ENCODE measurements at places on chromosomes 7 and 10.

GRCh38 chr7:117192108-117192507 lies 130.8 kb downstream of the WNT2 start:
- no peak for DNase-seq

DNA sequence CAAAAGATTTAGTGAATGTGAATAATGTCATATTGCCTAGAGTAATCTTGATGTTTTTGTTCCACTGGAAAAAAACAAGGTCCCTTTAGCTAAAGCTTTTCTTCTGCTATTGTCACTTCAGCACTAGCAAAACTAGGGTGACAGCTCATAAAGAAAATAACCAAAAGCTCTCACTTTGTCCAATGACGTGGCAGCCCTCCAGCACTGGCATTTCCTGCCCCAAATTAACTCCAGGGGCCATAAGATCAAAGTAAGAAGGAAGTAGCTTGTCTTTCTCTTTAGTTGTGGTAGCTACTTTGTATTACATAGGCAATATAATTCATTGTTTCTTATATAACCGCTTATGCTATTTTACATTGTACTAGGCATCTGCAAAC lies 47.3 kb downstream of the LRRN3 start:
- no peak for DNase-seq

DNA sequence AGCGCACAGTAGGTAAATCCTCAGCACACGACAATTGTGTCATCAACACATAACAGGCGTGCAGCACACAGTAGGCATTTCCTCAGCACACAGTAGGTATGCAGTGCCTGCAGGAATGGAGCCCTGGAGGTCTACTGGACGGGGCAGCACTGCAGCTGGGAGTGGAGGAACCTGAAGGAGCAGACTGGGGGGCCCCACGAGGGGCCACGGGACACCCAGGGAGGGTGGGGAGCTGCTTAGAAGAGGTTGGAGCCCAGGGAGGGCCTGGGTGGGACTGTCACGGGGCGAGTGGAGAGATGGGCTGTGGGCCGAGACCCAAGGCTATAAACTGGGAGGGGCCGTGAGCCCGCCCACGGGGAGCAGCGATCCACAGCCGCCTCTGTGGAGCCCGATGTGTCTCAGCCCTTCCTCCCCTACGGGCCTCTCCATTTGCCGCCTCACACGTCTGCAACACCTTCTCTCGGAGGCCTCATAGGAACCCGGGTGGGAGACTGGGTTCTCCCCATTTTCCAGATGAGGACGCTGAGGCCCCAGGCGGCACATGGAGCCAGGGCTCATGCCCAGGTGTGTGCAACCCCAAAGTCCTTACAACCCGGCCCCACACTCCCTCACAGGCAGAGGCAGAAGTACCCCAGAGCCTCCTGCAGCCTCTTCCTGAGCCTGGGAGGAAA lies 101.5 kb downstream of the MICALL2 start:
- no peak for DNase-seq

DNA sequence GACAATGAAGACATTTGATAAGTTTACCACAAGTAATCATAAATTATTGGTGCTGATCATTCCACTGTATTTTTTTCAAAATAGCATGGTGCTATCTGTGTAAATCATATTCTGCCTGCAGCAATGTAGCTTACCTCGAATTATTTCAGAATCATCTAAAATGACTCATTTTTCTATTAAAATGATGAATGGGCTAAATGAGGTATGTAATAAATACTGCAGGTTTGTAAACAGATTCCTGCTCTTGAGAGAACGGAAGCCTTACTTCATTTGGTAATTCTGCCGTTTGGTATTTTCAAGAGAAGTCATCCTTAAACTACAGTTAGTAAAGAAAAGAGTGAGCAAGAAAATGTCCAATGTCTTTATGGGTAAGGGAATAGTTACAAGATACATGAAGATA lies 115.9 kb downstream of the CHCHD3 start:
- no peak for DNase-seq
